Left renal pelvis (tissue), 4 donors: ENCODE measurements at places on chromosomes 11 and 22.

- no peak for DNase-seq
These were observed 102.4 kb upstream of the MTMR2 start for GRCh38 chr11:96026310-96026709.

- DNase-seq = no peak
These were observed 27.7 kb downstream of the ARFGAP2 start for GRCh38 chr11:47148903-47149531.

DNA sequence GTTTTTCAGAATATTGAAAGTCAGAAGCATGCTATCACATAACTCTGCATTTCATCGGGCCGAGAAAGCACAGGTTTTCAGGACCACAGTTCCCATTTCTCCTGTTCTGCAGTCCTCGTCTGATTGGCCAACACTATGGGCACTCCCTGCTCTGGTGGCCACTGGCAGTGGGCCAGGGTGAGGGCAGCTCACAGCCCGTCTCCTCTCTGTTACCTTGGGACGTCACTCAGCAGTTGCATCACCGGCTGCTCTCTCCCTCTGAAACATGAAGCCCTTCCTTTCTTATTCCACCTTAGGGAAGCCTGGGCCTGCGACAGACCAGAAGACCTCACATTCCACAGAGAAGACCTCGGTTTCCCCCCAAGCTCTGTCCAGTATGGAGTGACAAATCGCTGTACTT lies 11.4 kb upstream of the MICAL3 start:
- DNase-seq = no peak

DNA sequence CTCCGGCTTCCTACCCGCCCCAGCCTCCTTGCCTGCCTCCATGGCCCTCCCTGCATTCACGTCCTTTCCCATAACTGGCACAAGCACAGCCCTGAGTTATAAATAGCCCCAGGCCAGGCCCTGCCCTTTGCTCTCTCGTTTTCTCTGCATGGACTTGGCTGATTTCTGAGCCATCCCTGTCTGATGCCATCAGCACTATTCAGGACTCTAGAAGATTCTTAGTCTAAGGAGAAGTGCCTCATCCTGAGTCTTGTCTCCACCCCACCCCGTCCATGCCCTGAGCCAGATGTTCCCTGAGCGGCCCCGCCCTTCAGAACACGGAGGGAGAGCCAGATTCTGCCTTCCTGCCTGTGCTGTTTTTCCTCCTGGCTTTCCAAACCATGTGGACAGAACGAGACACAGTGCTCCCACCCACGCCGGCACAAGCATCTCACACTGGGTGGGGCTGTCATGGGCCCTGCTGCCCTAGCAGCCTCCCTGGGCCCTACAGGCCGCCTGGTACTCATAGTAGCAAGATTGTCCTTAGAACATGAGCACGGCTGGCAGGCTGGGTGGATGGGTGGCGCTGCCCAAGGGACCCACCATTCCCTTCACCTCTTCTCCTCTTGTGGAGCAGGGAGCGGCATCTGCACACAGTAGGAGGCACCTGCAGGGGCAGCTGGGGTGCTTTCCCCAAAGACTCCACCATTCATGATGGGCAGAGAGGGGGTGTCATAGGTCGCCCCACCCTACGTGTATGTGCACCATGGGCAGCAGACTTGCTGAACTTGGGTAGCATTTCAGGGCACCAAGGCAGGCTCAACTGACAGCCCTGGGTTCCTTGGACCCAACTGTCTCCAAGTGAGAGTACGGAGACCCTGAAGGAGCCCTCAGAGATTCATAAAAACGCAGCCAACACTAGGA lies 76.9 kb downstream of the BCR start:
- DNase-seq = no peak

- no peak for DNase-seq
These were observed 1390.0 kb upstream of the RAG2 start for GRCh38 chr11:37988031-37988430.

DNA sequence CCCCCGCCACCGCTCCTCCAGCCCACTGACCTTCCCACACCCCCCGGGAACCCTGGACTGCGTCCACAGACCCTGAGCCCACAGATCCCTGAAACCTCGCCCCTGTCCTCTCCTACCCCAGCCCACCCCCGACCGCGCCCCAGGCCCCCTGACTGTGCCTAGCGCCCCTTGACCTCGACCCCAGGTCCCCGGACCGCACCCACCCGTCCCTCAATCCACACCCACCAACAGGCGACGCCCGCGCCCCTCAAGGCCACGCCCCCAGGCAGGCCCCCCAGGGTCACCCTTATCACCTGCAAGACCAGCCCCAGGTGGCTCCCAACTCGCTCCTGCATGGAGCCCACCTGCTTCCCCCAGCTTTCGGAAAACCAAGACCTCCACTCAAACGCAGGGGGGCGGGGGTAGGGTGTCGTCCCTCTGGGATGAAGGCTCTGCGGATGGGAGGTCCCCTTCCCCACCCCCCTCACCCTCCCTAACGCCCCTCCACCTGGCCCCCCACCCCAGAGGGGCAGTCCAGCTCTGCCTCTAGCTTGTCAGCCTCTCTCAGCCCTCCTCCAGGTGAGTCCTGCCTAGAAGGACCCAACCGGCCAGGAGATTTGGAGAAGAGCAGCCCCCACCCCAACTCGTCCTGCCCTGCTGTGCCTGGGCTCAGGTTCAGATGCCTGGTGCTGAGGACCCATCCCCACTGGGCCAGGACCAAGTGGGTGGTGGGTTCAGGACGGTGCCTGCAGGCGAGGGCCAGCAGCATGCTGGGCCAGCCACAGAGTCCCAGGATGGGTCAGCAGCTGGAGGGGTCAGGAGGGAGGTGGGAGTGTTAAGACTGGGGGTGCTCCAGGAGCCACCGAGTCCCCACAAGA lies 3.1 kb upstream of the IL17REL start:
- DNase-seq = no peak

DNA sequence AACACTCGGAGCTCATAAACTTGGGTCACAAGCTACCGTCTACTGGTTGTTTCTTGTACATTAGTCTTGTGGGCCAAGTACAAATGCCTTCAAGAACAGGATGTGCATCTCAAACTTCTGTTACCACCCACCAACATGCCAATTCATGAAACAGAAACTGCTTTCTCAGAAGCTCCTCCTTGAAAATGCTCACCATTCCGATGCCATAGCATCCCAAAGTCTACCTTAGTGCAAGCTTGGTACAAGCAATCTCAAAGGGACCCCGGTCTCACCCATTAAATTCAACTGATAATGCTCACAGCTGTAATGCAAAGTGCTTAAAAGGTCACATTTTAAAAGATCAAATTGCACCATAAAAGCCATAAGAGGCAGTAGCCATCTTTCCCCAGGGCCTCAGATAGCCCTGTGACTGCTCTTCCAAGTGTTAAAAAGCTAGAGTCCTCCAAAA lies 31.8 kb upstream of the CCDC34 start:
- DNase-seq = no peak

GRCh38 chr11:116867619-116868018 lies 30.2 kb upstream of the APOA1 start:
- no peak for DNase-seq

DNA sequence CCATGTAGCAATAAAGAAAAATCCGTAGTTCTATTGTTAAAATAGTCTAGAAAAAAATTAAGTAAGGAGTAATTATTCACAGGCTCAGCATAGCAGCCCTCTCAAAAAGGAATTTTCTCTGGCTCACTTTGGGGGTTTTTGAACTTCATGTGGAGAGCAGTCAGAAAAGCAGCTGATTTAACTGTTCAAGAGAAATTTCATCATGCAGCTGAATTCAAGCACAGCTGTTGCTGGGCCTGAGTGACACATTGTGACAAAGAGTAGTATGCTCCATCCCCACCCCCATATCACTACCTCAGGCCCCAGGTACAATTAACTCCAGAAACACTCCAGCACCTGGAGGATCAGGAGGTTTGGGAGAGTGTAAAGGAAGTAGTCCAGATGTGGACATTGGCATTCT lies 272.1 kb downstream of the FAM76B start:
- no peak for DNase-seq

GRCh38 chr11:115421992-115422689 lies 82.1 kb downstream of the CADM1 start:
- no peak for DNase-seq

- DNase-seq = no peak
These were observed 267.6 kb downstream of the KIRREL3 start for GRCh38 chr11:126732981-126733380.

GRCh38 chr11:95499516-95500135 lies 268.6 kb upstream of the SESN3 start:
- no peak for DNase-seq

- DNase-seq = no peak
These were observed 788 bp downstream of the CD82 start for GRCh38 chr11:44565953-44566949.

- no peak for DNase-seq
These were observed 39.9 kb downstream of the CWC15 start for GRCh38 chr11:94933223-94934130.

- DNase-seq = no peak
These were observed 942 bp upstream of the RPS6KA4 start for GRCh38 chr11:64357904-64358535.

DNA sequence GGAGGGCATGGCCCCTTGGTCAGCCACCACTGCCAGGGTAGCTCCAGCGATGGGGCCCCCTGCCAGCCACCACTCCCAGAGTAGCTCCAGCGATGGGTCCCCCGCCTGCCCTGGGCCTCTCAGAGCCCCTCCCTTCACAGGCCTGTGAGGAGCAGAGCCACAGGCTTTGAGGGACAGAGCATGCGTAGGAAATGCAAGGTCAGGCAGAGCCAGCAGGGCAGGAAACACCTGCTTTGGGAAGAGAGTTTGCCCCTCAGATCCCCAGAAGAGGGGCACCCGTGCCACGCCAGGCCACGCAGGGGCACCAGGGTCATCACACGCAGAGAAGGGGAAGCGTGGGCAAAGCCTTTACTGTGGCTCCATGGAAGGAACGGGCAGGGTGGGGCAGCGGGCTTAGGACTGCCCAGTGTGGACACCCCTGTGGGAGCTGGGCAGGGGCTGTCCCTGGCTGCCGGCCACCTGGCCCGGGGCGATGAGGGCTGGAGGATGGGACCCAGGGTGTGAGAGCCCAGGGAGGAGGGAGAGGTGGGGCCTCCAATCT lies 477.8 kb downstream of the BRD1 start:
- no peak for DNase-seq

DNA sequence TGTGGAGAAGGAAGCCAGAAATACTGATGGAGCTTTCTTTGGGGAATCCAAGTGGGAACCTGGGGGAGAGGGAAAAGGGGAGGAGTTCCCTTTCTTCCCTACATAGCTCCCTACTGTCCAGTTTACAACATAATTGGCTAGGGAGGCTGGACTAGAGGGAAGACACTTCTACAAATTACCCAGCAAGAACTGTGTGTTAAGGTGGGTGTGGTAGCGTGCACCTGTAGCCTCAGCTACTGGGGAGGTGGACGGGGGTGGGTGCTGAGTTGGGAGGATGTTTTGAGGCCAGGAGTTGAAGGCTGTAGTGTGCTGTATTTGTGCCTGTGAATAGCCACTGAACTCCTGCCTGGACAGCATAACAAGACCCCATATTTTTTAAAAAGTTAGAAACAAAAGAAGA lies 74.0 kb downstream of the NAV2 start:
- DNase-seq = no peak

GRCh38 chr11:71311928-71312510 lies 59.6 kb upstream of the SHANK2 start:
- no peak for DNase-seq
